Fibroblast of villous mesenchyme (primary cell): ENCODE measurements at places on chromosomes 7 and 10.

DNA sequence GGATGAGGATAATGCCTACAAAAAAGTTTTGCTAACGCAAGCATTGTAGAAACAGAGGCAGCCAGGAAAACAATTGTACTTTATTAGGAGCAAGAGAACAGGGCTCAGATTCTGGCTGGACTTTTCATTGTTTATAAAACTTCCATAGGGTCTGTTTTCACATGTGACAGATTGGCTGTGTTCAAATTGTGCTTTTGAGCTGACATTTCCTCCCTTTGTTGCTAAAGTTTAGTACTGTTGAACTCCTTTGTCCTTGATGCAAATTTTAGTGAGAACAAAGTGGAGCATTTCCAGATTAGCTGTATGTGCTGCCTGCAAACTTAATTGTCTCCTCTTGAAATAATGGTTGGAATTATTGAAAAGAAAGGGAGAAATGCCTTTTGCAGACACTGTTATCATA, 221.0 kb upstream of the FZD1 start:
- DNase-seq, result no peak

- DNase-seq, result no peak
These were observed 58.0 kb downstream of the LCOR start for GRCh38 chr10:96890172-96890513.

- no peak for DNase-seq
These were observed 179.7 kb upstream of the GRB10 start for GRCh38 chr7:50962281-50962883.

GRCh38 chr7:128794436-128794835, 2.7 kb downstream of the CCDC136 start:
- DNase-seq, result no peak

- DNase-seq, result no peak
These were observed 1127.0 kb downstream of the DNAJB9 start for GRCh38 chr7:109696723-109697122.

GRCh38 chr7:148021507-148022045, 569.0 kb upstream of the C7orf33 start:
- no peak for DNase-seq

DNA sequence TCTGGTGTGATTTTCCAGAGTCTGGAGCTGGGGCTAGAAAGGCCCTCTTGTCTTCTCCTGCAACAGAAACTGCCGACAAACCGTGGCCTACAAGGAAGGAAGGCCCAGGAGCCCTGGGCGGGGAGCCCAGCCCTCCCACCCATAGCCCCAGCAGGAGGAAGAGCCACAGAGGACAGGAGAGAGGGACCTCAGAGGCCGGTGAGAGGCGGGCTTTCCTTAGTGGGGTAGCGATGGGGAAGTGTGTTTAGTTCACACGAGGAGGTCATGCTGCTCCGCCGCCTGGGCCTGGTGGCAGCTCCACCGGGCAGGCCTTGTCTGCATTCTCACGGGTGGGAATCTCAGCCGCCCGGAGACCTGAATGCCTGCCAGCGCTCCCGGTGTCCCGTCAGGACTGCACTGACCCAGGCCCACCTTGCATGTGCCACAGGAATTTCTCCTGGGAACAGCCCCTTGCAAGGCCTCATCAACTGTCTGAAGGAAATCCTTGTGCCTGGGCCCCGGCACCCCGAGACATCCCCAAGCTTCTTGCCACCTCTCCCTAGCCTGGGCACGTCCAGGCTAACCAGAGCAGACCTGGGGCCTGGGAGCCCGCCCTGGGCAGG, 50.9 kb downstream of the ZNF467 start:
- no peak for DNase-seq

- no peak for DNase-seq
These were observed 168.9 kb downstream of the CDK14 start for GRCh38 chr7:90764848-90765570.

DNA sequence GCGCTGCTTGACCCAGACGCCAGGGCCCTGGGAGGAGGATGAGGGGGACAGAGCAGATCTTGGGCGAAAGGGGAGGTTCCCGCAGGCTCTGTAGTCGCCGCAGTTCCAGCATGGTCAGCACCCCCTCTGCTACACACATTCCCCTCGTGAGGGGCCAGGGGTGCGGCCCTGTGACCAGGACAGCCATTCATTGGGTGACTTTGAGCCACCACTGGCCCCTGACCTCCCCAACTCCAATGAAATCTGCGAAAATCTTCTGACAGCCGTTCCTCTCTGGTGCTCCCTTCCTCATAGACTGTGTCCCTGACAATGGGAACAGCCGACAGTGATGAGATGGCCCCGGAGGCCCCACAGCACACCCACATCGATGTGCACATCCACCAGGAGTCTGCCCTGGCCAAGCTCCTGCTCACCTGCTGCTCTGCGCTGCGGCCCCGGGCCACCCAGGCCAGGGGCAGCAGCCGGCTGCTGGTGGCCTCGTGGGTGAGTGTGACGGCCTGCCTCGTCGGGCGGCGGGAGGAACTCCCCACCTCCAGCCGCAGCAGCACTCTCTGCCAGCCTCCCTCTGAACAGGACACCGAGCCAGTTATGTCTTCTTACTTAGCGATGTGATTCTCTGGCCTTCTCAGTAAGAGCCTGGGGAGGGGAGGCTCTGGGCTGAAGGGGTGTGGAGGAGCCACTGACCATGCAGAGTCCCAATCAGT, 825 bp downstream of the TMEM176A start:
- DNase-seq, result no peak

- no peak for DNase-seq
These were observed 143.9 kb upstream of the LSM8 start for GRCh38 chr7:118039963-118040489.

- DNase-seq, result peak; percentile 97
These were observed 34.7 kb downstream of the DDIT4 start for GRCh38 chr10:72308320-72308987.

DNA sequence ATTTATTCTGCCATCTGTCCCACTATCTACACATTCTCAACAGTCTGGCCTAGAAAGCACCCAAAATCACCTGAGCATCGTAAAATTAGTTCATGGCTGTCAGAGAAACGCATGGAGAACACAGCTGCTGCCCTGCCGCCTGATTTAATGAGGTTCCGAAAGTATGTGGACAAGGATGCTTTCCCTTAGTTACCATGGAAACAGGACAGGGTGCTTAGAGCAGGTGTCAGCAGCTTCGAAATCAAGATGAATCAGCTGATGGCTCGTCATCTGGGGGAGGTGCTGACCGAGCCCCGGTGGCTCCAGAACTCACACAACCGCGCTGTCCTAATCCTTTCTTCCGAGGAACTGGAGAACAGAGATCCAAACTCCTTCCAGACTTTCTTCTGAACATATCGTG, 151.5 kb downstream of the TEX36 start:
- no peak for DNase-seq

- DNase-seq, result no peak
These were observed 2.0 kb downstream of the STK32C start for GRCh38 chr10:132305654-132306342.

GRCh38 chr10:2929480-2930258, 137.7 kb upstream of the PFKP start:
- no peak for DNase-seq

DNA sequence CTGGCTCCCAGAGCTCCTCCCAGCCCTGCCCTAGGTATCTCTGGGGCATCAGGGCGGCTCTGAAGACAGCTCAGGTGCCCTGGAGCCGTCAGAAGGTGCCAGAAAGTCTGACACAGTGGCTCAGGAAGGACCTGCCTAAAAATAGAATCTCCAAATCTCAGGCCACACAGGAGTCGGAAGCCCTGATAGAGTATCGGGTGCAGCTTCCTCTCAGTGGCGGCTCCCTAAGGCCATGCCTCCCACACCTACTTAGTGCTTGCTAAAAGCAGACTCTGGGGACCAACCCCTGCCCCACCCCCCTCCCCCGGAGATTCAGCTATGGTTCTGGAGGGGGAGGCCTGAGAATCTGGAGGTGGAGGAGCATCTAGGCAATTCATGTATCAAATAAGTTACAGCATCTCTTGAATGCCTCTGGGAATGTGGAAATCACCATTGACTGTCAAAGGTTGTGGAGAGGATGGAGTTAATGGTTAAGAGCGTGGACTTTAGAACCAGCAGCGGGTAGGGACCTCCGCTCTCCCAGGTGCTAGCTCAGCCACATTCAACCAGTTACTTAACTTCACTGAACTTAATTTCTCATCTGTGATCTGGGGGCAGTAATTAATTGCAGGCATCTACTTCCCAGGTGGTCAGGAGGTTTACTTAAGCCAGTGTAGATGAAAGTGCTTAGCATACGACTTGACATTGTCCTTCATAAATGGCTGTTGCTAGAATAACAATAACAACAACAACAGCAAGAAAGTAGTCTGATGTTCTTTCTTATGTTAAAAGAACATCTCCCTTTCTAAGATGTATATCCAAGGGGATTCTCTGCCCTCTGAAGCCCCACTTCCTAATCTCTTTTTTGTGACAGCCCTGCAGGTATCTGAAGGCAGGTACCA, 38.6 kb upstream of the MXI1 start:
- DNase-seq, result no peak

- no peak for DNase-seq
These were observed 131.3 kb upstream of the FAM20C start for GRCh38 chr7:61111-61510.

DNA sequence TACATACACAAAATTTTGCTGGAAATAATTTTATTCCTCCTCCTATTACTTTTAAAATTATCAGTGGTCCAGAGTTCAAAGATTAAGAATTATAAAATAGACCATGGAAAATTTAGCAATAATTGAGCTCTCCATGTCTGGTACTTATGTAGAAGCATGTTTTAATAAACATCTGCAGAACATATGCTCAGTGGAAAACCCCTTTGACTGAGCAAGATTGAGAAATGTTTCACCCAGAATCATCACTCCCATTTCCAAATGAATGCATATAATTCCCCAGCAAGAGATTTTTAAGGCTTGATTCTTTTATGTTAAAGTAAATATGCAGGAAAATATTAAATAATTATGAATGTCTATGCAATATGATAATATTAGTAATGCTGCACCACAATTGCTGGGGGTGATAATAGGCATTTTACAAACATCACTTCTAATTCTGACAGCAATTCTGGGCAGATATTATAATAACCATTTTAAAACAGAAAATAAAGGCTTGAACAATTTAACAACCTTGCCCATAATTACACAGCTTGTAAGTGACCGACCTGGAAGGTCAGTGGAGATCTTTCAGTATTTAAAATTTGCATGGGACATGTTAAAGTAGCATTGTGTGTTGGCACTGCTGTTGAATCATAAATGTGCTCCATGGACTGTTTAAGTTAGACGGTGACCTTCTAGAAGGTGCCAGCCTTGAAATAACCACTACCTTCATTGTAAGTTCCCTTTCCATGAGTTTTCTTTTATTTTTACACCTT, 45.6 kb upstream of the TES start:
- peak; percentile 41 for DNase-seq

GRCh38 chr10:99733366-99733765, 1.3 kb downstream of the CUTC start:
- peak; percentile 24 for DNase-seq

DNA sequence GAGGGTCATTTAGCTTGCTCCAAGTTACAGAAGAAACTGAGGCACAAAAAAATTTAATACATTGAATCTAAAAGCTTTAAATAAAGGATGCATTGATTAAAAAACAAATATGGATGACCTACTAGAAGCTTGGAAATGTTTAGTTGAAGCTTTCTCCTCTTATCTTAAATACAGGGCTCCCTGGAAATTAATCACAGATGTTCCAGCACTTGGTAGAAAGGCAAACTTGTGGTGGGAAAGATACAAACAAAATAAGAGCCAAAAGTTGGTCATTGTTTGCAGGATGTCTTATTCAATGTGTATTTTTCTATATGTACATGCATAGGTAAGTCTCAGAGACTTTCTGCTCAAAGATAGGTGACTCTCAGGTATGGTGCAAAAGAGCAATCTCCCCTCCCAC, 40.7 kb upstream of the LYZL1 start:
- peak; percentile 61 for DNase-seq

- peak; percentile 60 for DNase-seq
These were observed 628.8 kb downstream of the SUGCT start for GRCh38 chr7:40763319-40764287.

GRCh38 chr7:81507221-81507620, 262.6 kb downstream of the HGF start:
- no peak for DNase-seq

DNA sequence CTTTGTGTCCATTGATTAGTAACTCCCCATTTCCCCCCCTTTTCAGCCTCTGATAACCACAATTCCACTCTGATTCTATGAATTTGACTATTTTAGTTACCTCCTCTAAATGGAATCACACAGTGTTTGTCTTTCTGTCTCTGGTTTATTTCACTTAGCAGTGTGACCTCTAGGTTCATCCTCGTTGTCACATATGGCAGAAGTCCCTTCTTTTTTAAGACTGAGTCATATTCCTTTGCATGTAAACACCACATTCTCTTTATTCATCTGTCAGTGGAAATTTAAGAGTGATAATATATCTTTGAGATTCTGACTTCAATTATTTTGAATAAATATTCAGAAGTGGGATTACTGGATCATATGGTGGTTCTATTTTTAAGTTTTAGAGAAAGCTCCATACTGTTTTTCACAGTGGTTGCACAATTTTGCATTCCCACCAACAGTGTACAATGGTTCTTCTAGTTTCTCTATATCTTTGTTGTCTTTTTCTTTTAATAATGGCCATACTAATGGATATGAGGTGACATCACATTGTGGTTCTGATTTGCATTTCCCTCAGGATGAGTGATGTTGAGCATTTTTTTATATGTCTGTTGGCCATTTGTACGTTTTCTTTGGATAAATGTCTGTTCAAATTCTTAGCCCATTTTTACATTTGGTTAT, 126.1 kb upstream of the GRB10 start:
- DNase-seq, result peak; percentile 50

- DNase-seq, result no peak
These were observed 204.5 kb downstream of the GRM3 start for GRCh38 chr7:86848226-86848625.

DNA sequence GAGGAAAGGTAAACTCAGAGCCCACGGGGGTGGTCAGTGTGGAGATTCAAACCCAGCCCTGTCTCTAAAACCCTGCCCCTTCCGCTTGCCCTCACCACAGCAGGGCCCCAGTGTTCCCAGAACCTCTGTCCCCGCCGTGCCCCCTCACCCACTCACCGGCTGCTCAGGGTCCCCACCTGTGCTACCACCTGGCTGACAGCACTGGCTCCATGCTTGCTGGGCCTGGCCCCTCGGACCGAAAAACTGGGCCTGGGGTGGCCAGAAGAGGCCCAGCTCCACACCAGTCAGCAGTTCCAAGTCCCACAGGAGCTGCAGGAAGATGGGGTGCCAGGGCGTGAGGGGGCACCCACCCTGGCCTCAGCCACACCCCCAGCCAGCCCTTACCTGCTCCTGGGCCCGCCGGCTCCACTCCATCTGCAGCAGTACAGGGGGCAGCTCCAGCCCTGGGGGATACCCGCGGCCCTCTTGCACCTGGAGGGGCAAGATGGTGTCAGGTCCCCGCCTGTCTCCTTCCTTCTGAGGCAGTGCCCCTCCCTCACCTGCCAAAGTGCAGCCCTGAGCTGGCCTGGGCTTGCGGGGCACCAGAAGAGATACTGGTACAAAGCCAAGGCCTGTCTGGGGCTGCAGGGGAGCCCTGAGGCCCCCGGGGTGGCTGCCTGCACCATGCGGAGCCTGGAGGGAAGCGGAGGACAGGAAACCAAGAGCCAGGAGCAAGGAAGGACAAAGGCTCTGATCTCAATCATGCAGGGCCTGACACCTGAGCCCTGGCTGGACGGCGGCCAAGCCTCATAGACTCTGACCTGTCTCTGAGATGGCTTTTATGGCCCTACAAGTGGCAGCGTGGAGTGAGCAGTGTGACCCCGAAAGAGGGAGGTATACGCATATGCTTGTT, 11.7 kb downstream of the ATP6V1F start:
- DNase-seq, result no peak

GRCh38 chr10:84825330-84825729, 496.9 kb downstream of the CCSER2 start:
- DNase-seq, result peak; percentile 2
